Pancreas (tissue), 10 donors: ENCODE measurements at places on chromosomes 4 and X. TPM values are rescaled to one million over a fixed set of nuclear protein-coding genes. Genes with fewer than 3 reads are reported as not detected.

DNA sequence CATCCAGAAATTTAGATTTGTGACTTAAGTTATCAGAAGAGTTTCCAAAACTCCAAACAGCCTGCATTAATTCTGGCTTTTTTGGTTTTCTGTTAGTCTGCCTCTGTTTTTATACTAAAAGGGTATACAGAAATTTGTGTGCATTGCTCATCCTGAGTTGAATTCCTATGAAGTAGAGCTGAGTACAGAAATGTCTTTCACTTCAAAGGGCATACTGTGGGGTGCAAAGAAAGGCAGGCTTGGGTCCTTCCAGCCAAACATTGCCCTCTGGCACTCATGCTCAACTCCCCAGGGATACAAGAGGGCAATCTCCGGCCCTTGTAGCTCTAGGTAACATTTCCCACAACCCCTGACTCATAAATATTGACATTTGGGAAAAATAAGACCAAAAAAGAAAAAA lies 27.6 kb upstream of the TMEM184C start:
- no peak overlapping the region for H3K4me3 ChIP-seq
- H3K4me1 ChIP-seq = no peaks in the 10 kb centered on the region
- no peak overlapping the region for H3K27ac ChIP-seq
- H3K27me3 ChIP-seq = no peaks in the 10 kb centered on the region
- no peak for DNase-seq

GRCh38 chr4:97475621-97476020 lies 667.7 kb downstream of the STPG2 start:
- H3K4me1 ChIP-seq = no peaks in the 10 kb centered on the region
- H3K4me3 ChIP-seq = no peak overlapping the region
- no peaks in the 10 kb centered on the region for H3K36me3 ChIP-seq
- no peak for DNase-seq
- H3K27me3 ChIP-seq = no peaks in the 10 kb centered on the region
- no peak overlapping the region for H3K27ac ChIP-seq

DNA sequence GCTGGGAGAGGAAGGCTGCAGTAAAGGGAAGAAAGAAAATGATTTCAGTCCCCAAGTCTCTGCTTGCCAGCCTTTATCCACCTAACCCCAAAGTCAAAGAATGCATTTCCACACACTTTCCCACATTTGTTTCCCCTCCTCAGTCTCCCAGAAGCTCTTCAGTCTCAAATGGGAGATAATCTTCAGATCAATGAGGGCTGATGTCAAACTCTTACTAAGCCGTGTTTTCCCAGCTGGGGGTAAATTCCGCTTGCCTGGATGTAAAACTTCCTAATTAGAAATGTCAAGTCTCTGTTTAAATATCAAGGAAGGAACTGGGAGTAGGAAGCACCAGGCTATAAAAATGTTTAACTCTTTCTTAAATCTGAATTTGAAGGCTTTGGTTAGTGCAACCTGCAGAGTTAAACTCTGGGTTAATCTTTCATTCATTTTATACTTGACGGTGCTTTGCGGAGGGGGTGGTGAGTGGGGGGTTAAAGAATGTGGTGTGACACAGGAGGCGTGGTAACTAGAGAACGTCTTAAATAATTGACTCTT lies 601.4 kb upstream of the ACTRT1 start:
- no peak overlapping the region for H3K27ac ChIP-seq
- DNase-seq = no peak
- H3K36me3 ChIP-seq = no peaks in the 10 kb centered on the region
- H3K4me3 ChIP-seq = no peak overlapping the region
- H3K4me1 ChIP-seq = no peaks in the 10 kb centered on the region

- H3K4me3 ChIP-seq = no peak overlapping the region
- H3K4me1 ChIP-seq = no peaks in the 10 kb centered on the region
- no peaks in the 10 kb centered on the region for H3K27me3 ChIP-seq
- H3K27ac ChIP-seq = no peak overlapping the region
- DNase-seq = no peak
Observed at GRCh38 chr4:55458611-55459010, 62.9 kb downstream of the TMEM165 start.

- DNase-seq = no peak
- H3K4me3 ChIP-seq = no peak overlapping the region
- no peak overlapping the region for H3K27ac ChIP-seq
- H3K27me3 ChIP-seq = no peaks in the 10 kb centered on the region
- H3K36me3 ChIP-seq = no peaks in the 10 kb centered on the region
- no peaks in the 10 kb centered on the region for H3K4me1 ChIP-seq
Observed at GRCh38 chrX:67614423-67614822, 70.6 kb downstream of the AR start.

The NDST4 gene
- not detected for polyA plus RNA-seq

The OSTC gene
- 53.0 TPM for polyA plus RNA-seq

DNA sequence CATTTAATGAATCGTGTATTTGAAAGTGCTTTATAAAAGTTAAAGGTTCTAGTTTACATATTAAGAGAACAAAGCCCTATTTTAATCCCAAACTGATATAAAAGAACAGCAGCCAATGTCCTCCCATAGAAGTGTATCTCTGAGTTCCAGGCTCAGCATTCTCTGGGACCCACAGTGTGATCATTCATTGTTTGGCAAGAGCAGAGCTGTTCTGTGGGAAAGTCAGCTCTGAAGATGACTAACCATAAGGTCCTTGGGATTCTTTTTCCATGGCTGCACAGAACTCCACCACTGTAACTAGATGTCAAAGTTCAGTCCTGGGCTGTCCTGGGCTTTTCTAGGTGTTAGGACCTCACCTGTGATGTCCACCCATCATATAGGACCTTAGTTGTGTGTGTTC lies 157.0 kb upstream of the TLL1 start:
- no peaks in the 10 kb centered on the region for H3K27me3 ChIP-seq
- no peak for DNase-seq
- H3K36me3 ChIP-seq = no peaks in the 10 kb centered on the region
- peaks cover 12% of the 10 kb centered on the region for H3K4me1 ChIP-seq
- no peak overlapping the region for H3K4me3 ChIP-seq

DNA sequence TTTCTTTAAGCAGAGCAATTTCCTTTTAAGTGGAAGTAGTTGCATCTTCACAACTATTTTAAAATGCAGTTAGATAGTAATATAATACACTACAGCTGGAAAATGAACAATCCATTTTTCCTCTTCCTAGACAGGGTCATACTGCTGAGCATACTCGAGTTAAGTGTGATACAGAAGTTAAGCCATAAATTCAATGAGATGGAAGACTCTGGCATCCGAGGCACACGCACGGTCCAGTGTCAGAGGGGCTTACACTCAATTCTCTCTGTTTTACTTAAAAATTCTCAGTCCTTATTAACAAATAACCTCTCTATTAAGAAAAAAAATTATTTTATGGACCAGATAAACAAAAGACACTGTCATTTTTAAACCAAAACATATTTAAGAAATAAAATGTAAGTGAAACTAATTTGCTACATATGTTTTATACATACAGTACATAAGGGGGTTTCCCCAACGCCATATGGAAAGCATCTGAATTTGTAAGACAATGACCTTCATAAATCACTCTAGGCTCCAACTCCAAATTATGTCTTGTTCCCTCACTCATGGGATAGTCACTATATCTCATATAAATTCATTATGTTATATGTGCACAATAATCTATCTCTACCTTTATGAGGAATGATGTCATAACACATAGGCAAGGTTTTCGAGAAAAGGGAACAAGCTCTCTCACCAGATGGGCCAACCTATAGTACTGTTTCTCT lies 315.3 kb downstream of the PAPSS1 start:
- H3K36me3 ChIP-seq = no peaks in the 10 kb centered on the region
- H3K4me1 ChIP-seq = no peaks in the 10 kb centered on the region
- H3K27ac ChIP-seq = no peak overlapping the region
- no peaks in the 10 kb centered on the region for H3K27me3 ChIP-seq

The IL15 gene
- polyA plus RNA-seq = 3.7 TPM

The TMEM271 gene
- 0.35 TPM for polyA plus RNA-seq

The MAGEA9B gene
- polyA plus RNA-seq = not detected

The TMLHE gene
- 2.4 TPM for polyA plus RNA-seq

DNA sequence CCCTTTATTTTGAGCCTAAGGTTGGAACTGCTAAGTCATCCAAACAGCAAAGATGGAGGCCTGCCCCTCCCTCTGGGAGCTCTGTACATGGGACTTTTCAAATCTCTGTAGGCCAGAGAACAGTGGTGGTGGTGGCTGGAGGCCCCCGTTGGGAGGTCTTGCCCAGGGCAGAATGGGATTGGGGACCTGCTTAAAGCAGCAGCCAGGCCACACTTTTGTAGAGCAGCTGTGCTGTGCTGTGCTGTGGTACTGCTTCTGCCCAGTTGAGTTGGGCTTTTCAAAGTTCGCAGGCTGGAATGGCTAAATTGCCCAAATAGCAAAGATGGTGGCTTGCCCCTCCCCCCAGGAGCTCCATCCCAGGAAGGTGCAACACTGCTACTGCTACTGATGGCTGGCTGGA lies 147.5 kb upstream of the TACR3 start:
- no peak for DNase-seq
- no peaks in the 10 kb centered on the region for H3K36me3 ChIP-seq
- no peak overlapping the region for H3K27ac ChIP-seq
- no peaks in the 10 kb centered on the region for H3K27me3 ChIP-seq

DNA sequence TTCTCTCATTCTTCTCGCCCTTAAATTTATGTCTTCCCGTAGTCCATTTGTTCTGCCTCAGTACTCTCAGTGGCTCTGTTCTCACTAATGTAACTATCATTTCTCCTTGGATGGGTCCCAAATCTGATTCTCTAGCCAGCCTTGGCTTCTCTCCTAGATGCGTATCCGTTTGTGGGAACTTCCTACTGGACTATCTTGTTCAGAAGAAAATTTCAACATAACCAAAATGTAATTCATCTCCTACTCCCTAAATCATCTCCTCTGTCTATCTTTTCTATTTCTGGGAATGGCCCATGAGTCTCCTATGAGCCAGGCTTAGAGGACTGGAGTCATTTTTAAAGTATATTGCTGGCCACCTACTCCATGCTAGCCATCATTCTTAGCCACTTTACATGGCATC lies 4.4 kb upstream of the C4orf36 start:
- H3K4me1 ChIP-seq = no peaks in the 10 kb centered on the region
- DNase-seq = no peak
- no peaks in the 10 kb centered on the region for H3K27me3 ChIP-seq
- no peak overlapping the region for H3K4me3 ChIP-seq

The SLC4A4 gene
- polyA plus RNA-seq = 149 TPM

- H3K4me3 ChIP-seq = no peak overlapping the region
- no peaks in the 10 kb centered on the region for H3K36me3 ChIP-seq
- peaks cover 62% of the 10 kb centered on the region for H3K4me1 ChIP-seq
- peak; percentile 63 for DNase-seq
- H3K27ac ChIP-seq = peak overlapping the region; percentile 88
Observed at GRCh38 chr4:76200771-76201231, 12.8 kb downstream of the SCARB2 start.
